Smooth muscle cell of the pulmonary artery (primary cell): ENCODE measurements at places on chromosomes 4 and X. TPM values are rescaled to one million over a fixed set of nuclear protein-coding genes. Genes with fewer than 3 reads are reported as not detected.

ADAM29 gene
- not detected in 2 replicates for total RNA-seq

GLUD2 gene
- total RNA-seq = 1.7 and 2.0 TPM in 2 replicates

TCP11X2 gene
- not detected in 2 replicates for total RNA-seq

CNKSR2 gene
- 0.66 and 0.85 TPM in 2 replicates for total RNA-seq

VCX3B gene
- not detected in 2 replicates for total RNA-seq

MAGEA2 gene
- total RNA-seq = not detected in 2 replicates

PLS3 gene
- 344 and 345 TPM in 2 replicates for total RNA-seq

CXCL13 gene
- not detected in 2 replicates for total RNA-seq

FTHL17 gene
- total RNA-seq = not detected in 2 replicates

RGS12 gene
- 12.5 and 14.5 TPM in 2 replicates for total RNA-seq

REPS2 gene
- total RNA-seq = 0.66 and 0.72 TPM in 2 replicates

ARR3 gene
- not detected in 2 replicates for total RNA-seq

NAA11 gene
- total RNA-seq = not detected in 2 replicates

PPEF1 gene
- total RNA-seq = 0.03 and 0.26 TPM in 2 replicates

CT83 gene
- total RNA-seq = not detected in 2 replicates

USP27X gene
- total RNA-seq = 3.4 and 3.9 TPM in 2 replicates
